Right renal cortex interstitium (tissue), 3 donors: ENCODE measurements at places on chromosomes 5 and 9. TPM values are rescaled to one million over a fixed set of nuclear protein-coding genes. Genes with fewer than 3 reads are reported as not detected.

DNA sequence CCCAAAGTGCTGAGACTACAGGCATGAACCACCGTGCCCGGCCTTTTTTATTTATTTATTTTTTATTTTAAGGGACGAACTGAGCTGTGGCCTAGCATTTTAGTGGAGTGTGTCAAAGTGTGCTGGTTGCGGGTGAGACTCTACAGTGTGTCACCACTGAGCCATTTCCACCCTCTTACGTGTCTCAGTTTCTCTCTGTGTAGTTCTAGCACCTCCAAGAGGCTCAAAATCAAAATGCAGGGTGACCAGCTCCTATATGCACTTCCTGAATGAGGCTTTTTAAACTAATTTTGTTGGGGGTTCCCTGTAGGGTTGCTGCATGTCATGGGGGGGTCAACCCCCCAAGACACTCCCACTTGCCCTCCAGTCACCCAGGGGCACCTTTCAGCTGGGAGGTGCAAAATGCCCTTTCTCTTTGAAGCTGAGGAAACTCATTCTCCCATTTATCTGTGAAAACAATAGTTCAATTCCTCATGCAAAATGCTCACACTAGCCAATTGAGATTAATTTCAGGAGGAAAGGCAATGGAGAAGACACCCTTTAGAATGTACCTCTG, 69.3 kb downstream of the COL15A1 start:
- DNase-seq, result no peak

DNA sequence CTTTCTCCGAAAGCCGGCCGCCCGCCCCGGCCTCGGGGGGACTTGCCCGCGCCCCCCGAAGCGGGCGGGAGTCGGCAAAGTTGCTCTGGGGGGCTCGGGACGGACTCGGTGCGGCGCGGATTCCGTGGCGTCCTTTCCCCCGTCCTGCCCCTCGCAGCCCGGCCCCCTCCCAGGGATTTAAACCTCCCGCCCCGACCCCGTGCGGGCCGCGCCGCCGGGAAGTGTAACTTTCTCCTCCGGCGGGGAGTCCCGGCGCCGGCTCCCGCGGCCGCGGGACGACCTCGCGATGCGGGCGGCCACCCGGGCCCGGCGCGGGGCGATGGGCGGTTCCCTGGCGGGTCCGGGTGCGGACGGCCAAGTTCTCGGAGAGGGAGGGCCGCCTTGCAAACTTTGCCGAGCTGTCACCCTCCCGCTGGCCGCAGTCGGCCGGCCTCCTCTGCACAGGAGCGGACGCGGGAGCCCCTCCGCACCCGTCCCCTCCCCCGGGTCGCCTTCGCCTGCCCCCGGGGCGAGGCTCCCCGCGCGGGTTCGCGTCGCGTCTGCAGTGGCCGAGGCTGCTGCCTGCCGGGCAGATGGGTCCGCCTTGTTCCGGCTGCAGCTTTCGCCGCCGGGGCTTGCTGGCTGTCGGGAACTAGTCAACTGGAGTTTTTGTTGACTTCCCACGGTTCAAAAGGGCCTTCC, 732 bp downstream of the PBX3 start:
- DNase-seq, result no peak

GRCh38 chr5:173395257-173395932, 67.2 kb upstream of the STC2 start:
- DNase-seq, result no peak

- DNase-seq, result no peak
Observed at GRCh38 chr5:116360008-116360853, 214.4 kb downstream of the SEMA6A start.

DNA sequence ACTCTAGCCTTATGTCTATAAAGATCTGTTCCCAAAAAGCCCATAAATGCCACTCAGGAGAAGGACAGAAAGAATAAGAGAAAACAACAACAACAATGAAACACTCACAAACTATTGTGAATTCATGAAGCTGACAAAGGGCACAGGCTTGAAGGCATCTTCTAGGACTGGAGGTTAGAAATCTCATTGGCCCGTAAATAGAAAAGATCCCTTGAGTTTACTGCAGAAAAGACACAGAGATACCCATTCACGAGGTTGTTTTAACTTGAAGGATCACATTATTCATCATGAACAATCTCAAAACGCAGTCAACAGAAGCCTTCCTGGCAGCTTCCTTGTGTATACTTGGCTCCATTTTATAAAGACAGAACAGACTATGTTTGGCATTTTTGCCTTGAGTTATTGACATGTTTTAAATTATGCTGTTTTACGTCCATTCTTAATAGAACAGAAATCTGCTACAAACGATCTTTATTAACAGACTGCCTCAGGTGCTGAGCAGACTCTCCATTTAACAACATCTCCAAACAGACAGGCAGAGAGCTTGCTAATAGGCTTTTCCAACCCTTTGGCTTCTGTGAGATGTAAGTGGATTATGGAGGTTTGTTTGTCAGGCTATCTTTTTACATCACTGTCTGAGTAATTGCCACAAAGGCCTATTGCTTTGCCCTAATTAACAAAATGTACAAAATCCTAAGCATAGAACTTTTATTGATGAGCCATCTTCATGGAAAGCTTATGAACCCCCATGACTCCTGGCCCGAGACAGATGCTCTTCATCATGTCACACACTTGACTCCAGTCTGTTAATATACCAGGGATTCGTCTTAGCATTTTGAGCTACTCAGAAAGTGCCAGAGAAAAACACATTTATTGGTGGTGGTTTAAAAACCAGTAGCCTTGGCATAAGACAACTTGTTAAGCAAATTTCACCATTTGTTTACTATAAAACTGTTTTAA, 735.3 kb upstream of the ZNF608 start:
- DNase-seq, result no peak

DNA sequence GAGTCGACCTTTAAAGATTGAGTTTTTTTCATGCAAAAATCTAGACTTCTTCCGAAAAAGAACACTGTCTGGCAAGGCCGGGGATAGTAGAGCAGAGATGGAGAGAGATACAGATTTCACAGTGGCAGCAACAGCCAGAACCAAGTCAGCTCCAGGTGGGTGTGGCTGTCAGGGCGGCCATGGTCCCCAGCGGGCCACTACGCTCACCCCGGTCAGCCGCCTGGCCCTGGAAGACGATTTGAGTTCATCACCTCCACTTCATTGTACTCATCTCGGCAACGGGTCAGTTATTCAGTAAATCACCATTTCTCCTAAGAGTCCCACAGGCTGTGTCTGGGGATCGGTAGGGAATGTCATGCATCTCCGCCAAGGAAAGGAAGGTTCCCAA, 53.0 kb downstream of the ZNF354C start:
- no peak for DNase-seq

DNA sequence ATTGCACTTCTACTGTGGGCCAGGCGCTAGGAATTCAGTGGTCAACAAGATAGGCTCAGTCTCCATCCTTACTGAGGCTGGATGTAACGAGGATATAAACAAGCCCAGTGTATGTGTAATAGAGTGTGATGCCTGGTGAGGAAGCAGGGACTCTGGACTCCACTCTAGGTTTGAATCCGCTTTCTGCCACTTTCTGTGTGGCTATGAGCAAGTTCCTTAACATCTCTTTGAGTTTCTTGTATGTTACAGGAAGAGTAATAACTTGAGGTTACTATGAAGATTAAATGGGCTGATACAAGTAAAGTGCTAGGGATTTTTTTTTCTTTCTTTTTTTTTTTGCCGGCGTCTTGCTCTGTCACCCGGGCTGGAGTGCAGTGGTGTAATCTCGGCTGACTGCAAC, 12.4 kb downstream of the DOCK2 start:
- DNase-seq, result no peak

DNA sequence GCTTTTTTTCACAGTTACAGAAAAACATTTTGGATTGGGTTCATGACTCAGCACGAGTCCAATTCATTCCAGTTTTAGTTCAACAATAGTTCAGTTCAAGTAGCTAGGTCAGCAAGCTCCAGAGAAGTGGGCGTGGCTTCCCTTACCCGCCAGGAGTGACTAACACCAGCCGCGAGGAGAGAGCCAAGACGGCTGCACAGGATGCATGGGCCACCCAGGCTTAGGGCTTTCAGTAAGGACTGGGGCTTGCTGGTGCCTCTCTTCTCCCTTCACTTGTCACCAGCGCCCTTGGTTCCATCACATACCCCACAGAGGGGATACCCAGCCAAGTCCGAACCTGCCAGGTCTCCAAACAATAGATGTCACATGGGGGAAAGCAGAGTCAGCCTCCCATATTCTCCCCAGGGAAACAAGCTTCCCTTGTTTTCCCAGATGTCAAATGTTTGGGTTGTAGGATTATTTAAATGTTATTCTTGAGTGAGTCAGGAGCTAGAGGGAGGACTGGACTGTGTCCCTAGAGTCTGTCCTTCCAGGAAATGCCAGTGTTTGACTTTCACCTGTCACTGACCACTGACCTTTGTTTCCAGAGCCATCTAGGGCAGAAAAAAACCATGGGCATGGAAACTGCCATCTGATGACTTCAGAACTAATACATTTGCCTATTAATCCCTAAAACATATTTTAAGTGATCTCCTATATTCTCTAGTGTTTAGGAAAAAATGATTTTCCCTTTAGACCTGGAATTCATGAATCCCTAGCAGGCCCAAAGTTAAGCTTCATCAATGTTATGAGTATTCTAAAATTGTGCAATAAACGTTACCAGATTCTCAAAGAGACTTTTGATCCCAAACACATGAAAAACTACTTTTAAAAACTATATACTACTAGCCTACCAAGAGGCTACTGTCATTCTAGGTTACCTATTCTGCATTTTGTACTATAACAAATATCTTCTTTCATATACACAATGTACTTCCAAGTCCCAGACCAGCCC, 51.9 kb downstream of the NIPAL4 start:
- peak; percentile 49 for DNase-seq

- DNase-seq, result no peak
Observed at GRCh38 chr5:94240993-94241651, 377.3 kb downstream of the KIAA0825 start.

- no peak for DNase-seq
Observed at GRCh38 chr5:75009556-75010345, 42.6 kb downstream of the GCNT4 start.

DNA sequence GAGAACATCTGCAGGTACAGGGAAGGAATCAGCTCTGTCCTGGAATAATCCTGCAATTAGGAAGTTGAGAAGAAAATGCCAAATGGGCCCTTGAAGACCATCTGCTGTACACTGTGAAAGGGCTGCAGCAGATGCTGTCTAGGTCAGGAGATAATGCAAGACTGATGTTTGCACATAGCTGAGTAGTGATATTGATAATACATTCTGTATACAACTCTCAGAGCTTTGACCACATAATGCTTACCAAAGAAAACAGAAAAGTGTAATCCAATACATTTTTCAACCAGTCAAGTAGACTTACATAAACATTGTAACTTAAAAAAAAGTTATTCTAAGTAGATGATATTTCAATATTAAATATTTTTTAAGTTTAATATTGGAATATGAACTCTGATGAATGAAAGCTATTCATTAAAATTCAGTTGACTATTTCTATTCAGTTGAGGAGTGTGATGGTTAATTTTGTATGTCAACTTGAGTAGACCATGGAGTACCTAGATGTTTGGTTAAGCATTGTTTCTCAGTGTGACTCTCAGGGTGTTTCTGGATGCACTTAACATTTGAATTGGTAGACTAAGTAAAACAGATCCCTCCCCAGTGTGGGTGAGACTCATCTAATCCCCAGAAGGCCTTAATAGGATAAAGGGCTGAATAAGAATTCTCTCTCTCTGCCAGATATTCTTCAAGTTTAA, 380.1 kb upstream of the PRR16 start:
- no peak for DNase-seq

- DNase-seq, result no peak
Observed at GRCh38 chr5:149603920-149604319, 22.6 kb downstream of the ARHGEF37 start.

GRCh38 chr9:128689293-128689774, 312 bp downstream of the SET start:
- DNase-seq, result no peak

GRCh38 chr5:129082225-129083136, 12.1 kb upstream of the ISOC1 start:
- DNase-seq, result no peak

- DNase-seq, result no peak
Observed at GRCh38 chr5:57665146-57665936, 182.7 kb upstream of the ACTBL2 start.

The TMEM167A gene
- polyA plus RNA-seq, result 118 TPM

The BAAT gene
- 0.44 TPM for polyA plus RNA-seq

The PPIC gene
- 36.8 TPM for polyA plus RNA-seq

The IL31RA gene
- 0.14 TPM for polyA plus RNA-seq

The LCN12 gene
- 18.8 TPM for polyA plus RNA-seq

The DNAJA1 gene
- polyA plus RNA-seq, result 269 TPM

The ENHO gene
- 1.3 TPM for polyA plus RNA-seq

The WNT8A gene
- 0.10 TPM for polyA plus RNA-seq
